ENCODE measurements at places on chromosomes 6 and 20.

DNA sequence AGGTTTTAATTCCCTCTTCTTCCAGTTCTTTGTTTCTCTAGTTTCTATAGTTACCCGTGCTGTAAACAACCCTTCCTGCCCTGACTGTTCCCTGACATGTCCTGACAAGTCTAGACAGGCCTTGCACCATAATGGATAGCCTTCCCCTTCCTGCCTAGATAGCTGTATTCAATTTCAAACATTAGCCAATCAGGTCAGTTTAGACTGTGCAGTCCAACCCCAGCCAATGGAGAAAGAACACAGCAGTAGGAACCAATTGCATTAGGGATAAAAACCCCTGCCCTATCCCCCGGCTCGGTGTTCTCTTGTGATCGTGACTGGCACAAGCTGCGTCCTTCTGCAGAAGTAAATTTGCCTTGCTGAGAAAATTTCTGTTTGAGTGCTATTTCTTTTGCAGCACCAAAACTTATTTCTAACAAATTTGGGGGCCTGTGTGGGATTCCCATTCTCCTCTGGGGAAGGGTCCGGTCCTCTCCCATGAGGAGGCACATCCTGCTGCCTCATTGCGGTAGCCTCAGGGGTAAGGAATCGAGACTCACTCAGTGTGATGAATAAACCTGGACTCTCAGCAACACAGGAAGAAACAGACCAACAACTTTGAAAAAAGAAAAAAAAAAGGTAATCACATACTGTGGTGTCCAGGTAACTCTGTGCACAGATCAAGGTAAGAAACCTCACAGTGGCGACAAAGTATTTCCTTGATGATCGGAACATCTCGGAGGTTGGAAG is 248.7 kb upstream of the ECI2 start:
- DNase-seq, result no peak

GRCh38 chr6:11747021-11747420 is 31.6 kb downstream of the ADTRP start:
- no peak for DNase-seq

GRCh38 chr6:53112871-53113270 is 35.8 kb downstream of the GCM1 start:
- no peak for DNase-seq

DNA sequence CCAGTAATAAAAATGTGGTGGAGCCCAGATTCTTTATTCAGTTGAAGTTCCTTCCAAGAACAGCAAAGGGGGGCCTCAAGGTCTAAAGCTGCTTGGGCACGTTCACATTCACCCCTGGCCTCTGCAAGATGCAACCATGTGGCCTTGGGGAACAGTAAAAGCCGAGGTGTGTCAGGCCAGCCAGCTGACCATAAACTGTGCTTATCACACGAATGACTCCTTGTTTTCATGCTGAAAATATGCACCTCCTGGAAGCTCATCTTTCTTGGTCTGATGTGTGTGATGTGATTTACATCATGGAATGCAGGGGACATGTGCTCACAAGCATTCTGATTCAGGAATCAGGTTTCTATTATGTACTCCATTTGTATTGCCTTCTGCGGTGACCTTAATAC is 211.6 kb upstream of the MARCKS start:
- DNase-seq, result no peak

DNA sequence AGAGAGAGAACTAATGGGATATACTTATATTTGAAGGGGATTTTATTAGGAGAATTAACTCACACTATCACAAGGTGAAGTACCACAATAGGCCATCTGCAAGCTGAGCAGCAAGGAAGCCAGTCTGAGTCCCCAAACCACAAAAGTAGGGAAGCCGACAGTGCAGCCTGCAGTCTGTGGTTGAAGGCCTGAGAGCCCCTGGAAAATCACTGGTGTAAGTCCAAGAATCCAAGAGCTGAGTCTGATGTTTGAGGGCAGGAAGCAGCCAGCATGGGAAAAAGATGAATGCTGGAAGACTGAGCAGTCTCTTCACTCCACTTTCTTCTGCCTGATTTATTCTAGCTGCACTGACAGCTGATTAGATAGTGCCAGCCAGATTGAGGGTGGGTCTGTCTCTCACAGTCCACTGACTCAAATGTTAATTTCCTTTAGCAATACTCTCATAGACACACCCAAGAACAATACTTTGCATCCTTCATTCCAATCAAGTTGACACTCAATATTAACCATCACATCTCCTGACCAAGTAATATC is 823.9 kb downstream of the PHF3 start:
- DNase-seq, result no peak

GRCh38 chr20:61736751-61737310 is 328.9 kb downstream of the TAF4 start:
- DNase-seq, result no peak

- DNase-seq, result no peak
These were observed 326.3 kb downstream of the UBE3D start for GRCh38 chr6:82739303-82739702.

DNA sequence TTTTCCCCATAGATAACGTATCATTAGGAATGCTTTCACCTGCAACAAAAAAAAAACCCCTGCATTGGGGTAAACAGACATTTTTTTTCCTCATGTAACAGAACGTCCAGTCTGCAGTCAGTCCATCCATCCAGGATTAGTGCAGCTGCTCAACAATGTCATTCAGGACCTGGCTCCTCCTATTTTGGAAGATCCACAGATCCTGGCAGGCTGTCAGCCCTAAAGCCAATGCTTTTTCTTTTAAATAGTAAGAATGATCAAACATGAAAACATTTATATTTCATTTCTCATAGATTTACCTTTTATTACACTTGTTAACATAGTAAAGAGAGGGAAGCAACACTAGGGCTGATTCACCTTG is 116.5 kb upstream of the CCDC28A start:
- DNase-seq, result no peak

GRCh38 chr6:52718550-52718949 is 44.7 kb downstream of the GSTA2 start:
- DNase-seq, result no peak

DNA sequence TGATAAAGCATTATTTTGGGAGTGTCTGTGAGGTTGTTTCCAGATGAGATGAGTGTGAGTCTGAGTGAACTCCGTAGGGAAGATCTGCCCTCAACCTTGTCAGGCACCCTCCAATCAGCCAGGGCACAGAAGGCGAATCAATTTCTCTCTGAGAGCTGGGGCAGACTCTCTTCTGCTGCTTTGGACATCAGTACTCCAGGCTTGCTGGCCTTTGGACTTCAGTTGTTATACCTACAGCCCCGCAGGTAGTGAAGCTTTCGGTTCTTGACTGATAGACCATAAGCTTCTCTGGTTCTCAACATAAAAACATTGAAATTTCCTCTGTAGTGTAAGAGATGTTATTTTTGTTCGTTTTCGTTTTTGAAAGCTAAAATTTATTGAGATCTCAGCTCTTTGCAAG is 71.4 kb downstream of the MAFB start:
- DNase-seq, result no peak

DNA sequence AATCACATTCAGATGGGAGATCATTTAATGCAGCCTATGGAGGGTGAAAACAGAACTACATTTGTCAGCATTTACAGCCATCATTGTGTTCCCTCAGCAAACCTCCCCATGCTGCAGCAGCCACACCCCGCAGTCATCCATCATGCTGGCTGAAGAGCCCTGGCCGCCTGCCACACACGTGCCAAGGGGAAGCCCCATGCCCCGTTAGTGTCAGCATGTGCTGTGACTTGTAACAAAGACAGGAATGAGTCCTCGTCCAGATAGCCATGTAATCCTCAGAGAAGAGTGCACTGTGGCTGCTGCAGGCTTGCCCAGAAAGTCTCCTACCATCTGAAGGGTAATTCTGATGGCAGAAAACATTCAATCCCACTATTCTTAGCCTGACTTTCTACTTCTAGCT is 1097.8 kb downstream of the KIF16B start:
- no peak for DNase-seq

GRCh38 chr20:58911970-58912369 is 59.5 kb downstream of the GNAS start:
- no peak for DNase-seq

- DNase-seq, result no peak
These were observed 80.0 kb upstream of the RPS6KA2 start for GRCh38 chr6:166707045-166707444.

GRCh38 chr6:54094293-54094692 is 16.9 kb upstream of the MLIP start:
- DNase-seq, result no peak

DNA sequence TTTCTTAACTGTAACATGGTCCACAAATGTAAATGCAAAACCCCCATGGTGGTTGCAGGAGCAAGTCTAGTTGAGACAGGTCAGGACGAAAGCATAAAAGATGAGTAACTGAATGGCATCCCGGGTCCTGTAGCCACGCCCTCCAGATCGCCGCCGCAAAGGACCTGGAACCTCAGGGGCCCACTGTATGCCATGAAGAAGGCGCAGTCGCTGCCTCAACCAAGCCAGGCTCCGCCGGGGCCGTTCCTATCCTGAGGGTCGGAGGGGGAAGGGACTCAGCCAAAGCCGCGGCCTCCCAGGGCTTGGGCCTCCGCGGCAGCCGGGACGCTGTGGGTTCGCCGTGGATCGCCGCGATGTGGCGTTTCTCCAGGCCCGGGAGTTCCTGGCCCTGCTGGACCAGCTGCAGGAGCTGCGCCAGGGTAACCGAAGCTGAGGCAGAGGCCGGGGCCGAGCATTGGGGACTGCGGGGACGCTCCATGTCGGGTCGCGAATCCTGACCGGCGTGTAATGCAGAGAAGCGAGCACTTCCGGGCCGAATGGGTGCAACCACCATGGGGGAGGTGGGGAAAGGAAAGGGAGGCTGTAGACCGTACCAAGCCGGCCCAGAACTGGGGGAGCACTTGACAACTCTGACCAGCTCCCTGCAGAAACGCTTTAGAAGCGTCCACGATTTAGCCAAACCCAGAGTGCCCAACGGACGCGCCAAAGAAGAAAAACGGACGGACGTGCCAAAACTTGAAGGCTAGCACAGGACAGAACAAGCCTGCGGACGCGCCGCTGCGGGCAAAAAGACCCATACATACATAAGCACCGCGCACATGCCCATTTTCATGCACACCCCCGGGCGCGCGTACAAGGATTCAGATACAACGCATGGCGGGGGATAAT is 11.1 kb downstream of the RPL7L1 start:
- peak; percentile 90 for DNase-seq

DNA sequence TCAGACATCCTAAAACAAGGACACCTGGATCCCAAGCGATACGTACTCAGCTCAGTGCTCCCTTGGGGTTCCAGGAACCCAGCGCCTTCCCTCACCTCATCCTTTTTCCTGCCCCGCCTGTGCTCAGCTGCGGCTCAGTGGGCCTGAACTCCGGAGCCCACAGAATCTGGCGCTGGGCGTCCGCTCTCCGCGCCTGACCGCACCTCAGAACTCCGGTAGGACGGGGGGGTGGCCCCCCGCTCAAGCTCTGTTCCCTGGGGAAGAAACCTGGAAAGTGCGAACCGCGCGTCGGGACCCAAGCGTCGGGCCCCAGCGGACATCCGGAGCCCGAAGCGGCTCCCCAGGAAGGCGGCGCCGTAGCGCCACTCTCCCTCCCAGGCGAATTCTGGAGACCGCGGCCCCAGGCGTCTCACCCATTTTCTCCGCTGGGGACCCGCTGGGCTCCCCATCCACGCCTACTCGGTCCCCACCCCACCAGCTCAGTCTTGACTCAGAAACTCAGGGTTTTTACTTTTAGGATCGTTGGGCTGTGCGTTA is 336 bp upstream of the LY6G5C start:
- DNase-seq, result no peak

- DNase-seq, result no peak
These were observed 54.4 kb downstream of the HMGN3 start for GRCh38 chr6:79180052-79180451.

- no peak for DNase-seq
These were observed 70.5 kb upstream of the FKBP1C start for GRCh38 chr6:63140692-63141318.

DNA sequence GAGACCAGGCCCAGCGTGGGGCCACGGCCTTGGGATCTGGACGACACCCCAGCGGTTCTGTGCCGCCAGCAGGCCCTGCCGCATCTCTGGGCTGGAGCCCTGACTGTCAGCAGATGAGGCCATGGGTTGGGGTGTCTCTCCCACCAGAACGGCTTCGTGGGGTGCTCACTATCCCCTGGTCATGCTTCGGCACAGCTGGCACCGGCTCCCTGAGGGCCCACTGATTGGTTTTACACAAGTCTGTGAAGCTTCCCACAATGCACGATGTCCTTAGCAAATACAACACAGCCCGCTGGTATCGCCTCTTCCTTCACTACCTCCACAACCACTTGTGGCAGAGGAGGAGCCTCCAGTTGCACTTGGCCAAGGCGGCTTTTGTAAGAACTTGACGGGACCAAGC is 94.3 kb downstream of the THBS2 start:
- no peak for DNase-seq

GRCh38 chr20:35121186-35121585 is 25.9 kb downstream of the EDEM2 start:
- DNase-seq, result no peak

DNA sequence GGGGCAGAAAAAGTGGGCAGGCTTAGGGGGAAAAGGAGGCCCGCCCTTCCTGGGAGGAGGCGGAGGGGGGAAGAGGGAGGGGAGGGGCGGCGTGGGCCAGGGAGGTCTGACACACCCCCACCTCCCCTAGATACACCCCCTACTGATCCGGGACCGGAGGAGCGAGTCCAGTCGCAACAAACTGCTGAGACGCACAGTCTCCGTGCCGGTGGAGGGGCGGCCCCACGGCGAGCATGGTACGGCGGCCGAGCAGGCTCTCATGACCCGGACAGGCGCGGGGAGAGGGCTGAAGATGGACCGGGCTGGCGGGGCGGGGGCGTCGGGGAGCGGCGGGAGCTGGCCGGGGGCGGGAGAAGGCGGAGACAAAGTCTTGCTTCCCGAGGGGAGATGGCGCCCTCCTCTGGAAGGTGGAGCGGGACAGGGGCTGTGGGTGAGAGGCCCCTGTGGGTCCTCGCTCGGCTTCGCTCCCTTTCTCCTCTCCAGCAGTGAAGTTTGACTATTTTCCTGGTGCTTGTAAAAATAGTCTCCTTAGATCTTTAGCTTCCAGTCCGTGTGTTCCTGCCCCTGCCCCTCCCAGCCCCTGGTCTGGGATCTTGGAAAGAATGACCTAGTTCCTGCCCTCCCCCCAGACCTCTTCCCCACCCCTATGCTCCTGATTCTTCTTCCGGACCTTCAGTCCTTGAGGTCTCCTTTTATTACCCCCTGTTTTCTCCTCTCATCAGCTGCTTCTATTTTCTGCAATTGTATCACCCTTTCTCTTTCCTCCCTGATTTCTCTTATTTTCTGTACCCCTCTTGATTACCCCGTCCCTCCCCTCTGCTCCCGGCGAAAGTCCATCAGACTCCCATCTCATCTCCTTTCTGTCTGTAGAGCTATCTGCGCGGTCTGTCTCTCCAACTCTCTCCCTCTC is 6.1 kb downstream of the SYNGAP1 start:
- DNase-seq, result peak; percentile 79

- DNase-seq, result no peak
These were observed 521 bp upstream of the RAD21L1 start for GRCh38 chr20:1225263-1225782.

GRCh38 chr6:119323478-119323877 is 26.1 kb downstream of the MAN1A1 start:
- DNase-seq, result no peak
